ENCODE measurements at places on chromosomes 12 and 14. TPM values are rescaled to one million over a fixed set of nuclear protein-coding genes. Genes with fewer than 3 reads are reported as not detected.

DNA sequence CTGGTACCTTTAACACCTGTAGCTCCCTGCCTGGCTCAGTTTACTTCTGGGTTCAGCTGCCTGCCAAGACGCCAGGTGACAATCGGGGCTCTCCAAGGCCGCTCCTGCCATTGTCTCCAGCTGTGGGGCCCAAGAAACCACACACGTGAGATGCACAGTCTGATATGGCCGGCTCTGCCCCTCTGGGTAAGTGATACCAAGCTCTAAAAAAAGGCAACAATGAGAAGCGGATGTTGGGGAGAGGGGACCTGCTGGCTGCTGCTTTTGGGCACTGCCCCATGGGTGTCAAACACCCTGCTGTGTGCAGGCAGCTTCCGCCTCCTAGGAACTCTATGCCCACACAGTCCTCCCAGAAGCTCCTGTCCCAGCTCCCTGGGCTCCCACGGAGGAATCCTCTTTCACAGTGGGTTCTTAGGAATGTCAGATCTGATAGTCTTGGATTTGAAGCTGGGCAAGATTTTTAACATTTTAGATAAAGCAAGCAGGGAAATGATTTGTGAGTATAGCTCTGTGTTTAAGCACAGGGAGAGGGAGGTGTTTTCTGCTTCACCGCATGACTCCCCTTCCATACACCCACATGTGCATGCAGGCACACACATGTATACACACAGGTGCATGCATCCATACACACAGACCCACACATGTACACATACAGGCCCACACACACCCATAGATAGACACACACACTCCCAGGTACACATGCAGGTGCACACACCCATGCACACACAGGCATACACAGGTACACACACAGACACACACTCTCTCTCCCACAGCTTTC lies 1135.8 kb downstream of the BCL11B start:
- DNase-seq = no peak

NXPH4 gene
- 0.80 TPM for total RNA-seq

REP15 gene
- total RNA-seq = 0.63 TPM

STX2 gene
- 19.4 TPM for total RNA-seq

NFE2 gene
- 6.9 TPM for total RNA-seq

DNA sequence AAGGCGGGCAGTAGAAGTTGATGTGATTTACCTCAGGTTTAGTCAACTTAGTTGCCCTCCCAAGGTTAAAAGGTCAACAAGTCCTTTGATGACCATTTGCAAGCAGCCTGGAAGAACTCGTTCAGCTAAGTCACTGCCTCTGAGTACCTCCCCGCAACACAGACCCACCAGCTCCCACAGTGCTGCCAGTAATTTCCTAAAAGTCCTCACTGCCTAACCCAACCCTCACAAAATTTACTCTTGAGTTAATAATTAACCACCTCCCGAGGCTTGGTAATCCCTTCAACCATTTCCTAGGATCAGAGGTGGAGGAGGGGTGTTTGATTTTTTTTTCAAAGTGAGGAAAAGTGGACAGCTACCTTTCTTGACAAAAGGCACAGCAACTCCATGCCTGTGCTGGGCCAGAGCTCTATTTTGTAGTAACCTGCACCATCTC lies 55.8 kb downstream of the MAP3K9 start:
- peak; percentile 79 for DNase-seq

GRCh38 chr12:111443586-111443985 lies 37.9 kb downstream of the SH2B3 start:
- DNase-seq = no peak

GRCh38 chr12:57110104-57111030 lies 795 bp downstream of the STAT6 start:
- peak; percentile 71 for DNase-seq

MMP14 gene
- 121 TPM for total RNA-seq

ACSM4 gene
- total RNA-seq = not detected

- DNase-seq = no peak
These were observed 3.9 kb downstream of the TAOK3 start for GRCh38 chr12:118368821-118369220.

DNA sequence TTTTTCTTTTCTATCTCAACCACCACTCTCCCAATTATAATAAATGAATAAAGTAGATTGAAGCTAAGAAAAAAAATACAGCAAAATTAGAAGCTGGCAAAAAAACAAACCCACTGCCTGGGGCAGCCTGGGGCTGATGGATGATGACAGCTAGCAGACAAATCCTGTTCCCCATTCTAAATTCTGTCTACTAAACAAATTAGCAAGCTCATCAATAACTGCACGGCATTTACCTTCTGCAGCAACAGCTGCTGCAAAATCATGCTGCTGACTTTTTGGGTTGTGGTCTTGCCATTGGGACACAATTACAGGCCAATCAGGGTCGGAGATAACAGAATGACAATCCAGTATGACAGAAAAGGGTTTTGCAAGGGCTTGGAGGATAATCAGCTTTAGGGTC lies 443.6 kb upstream of the SOX5 start:
- DNase-seq = no peak

DNA sequence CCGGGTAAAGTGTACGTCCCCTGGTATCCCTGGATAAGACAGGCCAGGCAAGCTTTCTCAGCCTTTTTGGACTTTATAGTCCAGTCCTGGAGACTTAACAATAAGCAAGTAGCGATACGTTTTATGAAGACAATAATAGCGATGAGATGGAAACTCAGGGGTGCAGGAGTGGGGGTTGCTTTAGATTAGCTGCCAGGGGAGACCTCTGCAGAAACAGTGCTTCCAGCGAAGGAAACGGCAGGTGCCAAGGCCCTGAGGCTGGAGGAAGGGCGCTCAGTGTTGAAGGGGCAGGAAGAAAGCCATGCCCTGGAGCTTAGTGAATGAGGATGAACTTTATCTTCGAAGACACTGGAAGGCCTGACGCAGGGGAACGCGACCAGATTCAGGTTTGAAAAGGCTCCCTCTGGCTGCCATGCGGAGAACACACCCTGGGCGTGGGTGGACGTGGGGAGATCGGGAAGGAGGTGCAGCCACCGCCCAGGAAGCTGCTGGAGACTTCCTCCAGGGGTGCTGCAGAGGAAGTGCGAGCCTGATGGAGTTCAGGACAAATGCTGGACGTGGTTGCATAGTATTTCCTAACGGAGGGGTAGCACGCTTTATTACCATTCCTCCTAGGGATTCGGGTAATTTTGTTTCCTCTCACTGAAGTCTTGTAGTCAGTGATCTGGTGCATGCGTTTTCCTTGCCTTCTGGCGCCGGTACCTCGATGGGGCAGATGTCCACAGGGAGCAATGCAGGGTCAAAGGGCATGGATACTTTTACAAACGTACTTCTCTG lies 26.1 kb upstream of the UBC start:
- DNase-seq = peak; percentile 86

- no peak for DNase-seq
These were observed 1094.4 kb downstream of the BCL11B start for GRCh38 chr14:98177551-98177950.

DENND5B gene
- 15.7 TPM for total RNA-seq

GRCh38 chr14:101008196-101008595 lies 104.7 kb upstream of the RTL1 start:
- DNase-seq = no peak

DNA sequence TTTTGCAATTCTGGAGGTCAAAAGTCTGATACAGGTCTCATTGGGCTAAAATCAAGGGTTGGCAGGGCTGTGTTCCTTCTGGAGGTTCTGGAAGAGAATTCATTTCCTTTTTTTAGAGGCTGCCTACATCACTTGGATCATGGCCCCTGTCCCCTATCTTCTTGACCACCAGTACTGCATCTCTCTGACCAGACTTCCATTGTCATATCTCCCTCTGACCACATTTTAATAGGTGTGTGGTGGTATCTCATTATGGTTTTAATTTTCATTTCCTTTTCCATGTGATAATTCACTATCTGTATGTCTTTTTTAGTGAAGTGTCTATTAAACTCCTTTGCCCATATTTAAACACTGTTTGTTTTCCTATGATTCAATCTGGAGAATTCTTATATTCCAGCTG lies 215.2 kb upstream of the OTX2 start:
- no peak for DNase-seq

DNA sequence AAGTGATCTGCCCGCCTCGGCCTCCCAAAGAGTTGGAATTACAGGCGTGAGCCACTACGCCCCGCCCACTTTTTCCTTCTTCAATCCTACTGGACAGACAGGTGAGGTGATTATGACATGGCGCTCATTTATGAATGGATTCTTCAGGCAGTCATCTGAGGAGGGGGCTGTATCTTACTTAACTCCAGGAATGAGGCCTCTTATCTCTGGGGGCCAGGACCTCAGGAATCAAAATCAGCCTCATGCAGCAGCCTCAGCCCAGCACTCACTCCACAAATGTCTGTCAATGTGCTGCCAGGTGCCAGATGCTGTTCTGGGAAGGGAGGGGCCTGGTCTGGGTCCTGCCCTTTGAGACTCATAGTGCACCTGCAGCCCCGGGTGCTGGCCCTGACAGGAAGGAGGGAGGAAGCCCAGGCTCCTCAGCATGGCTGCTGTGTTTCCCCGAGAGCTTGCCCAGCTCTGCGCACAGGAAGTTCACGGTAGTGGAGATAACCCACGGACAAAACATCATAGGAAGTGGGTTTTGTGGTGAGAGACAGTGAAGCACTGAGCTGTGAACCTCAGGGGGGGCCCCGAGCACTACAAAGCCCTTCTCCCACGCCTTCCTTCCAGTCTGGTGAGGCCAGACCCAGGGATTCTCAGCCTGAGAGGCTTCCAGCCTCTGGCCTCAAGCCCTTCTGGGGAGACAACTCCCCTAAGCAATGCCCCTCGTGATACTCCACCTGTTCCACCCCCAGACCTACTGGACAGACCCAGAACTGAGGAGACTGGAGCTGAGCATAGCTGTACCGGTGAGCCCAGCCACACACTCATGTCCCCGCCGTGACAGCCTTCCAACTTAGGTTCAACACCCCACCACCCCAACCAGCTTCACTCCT lies 22.3 kb downstream of the GALNT6 start:
- peak; percentile 29 for DNase-seq

- DNase-seq = peak; percentile 19
These were observed 25.7 kb downstream of the RAB21 start for GRCh38 chr12:71780237-71780822.

DNA sequence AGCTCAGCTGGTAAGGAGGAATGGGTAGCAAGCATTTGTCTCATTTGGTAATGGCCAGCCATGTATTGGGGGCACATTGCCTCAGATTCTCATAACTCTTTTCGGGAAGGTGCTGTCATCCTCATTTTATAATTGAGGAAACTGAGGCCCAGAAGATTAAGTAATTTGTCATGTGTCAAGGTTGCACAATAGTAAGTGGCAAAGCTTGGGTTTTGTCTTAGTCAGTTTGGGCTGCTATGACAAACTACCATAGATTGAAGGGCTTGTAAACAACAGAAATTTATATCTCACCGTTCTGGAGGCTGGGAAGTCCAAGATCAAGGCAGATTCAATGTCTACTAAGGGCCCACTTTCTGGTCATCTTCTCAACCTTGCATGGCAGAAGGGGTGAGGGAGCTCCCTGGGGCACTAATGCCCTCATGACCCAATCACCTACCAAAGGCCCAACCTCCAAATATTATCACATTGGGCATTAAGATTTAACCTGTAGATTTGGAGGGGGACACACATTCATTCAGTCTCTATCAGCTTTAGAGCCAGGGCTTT lies 99.6 kb downstream of the SRGAP1 start:
- no peak for DNase-seq

CLMN gene
- total RNA-seq = 33.5 TPM

DNA sequence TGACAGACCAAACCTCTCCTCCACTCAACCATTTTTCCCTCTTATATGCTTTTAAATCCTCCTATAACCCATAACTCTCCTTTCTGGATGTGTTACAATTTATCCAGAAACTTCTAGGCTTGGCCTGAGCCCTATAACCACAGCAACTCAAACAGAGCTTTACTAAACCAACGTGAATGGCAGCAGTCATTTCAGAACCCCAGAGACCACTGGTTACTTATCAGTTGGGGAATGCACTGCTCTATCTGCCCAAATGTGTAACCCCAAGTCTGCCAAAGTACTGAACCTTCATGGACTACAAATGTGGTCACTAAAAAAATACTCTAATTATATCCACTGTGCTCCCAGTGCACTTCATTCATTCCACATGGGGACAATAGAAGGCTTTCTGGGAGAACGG lies 42.0 kb downstream of the NAA25 start:
- DNase-seq = no peak

DNA sequence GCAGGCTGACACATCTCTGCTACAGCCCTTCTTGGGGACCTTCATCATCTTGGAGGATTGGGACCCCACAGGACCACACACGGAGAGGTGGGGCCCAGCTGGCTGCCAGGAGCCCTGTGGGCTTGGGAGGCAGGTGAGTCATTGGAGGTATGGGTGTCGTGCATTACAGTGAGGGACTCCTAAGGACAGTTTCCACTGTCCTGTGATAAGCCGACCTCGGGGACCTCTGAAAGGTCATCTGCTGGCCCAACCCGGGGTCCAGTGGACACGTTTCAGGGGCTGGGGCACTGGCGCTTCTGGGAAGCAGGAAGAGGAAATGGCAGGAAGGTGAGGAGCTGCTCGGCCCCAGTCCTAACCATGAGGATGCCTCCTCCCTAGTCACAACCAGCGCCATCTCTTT lies 238.0 kb downstream of the BCL11B start:
- no peak for DNase-seq

ERP27 gene
- 13.6 TPM for total RNA-seq

DNA sequence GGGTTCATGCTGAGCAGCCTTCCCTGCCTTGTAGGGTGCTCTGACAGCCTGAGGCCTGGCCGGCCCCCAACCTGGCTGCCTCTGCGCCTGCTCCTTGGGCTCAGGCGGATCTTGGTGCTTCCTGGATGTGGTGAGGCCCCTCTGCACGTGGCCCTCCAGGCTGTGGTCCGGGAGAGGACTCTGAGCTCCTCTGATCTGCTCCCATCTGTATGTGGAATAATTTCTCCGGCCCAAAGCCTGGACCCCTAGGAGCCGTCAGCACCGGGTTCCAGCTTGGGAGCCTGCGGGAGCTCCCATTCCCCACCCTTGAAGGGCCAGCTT lies 21.3 kb upstream of the EIF2B2 start:
- DNase-seq = no peak

DNA sequence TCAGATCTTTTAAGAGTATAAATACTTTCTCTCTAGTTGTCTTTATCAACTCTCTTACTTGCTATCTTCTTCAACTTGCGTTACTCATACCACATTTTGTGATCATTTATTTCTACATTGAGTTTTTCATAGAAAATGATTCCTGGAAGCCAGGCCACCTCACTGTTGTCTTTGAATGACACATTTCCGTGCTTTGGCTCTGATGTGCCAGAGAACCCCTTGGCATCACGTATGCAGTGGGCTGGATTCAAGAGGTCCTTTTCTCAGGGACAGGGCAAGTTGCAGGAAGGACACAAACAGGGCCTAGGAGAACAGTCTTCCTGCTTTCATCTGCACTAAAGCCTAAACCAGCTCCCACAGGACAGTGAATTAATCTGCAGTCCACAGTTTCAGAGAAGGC lies 70.3 kb upstream of the PYGL start:
- no peak for DNase-seq

DNA sequence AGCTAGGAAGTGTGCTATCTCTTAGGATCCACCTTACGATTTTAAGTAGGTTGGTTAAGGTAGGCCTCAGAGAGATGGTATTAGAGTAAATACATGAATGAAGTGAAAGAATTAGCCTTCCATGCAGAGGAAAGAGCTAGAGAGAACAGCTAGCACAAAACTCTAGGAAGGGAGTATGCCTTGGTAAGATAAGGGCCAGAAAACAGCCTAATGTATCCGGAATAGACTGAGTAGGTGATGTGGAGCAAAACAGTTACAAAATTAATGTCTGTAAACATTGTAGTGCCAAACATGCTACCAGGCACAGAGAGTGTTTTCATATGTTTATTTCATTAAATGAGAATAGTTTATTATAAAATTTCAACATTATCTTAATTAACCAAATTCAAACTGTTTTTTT lies 315.1 kb downstream of the SOX5 start:
- no peak for DNase-seq

LRTM2 gene
- not detected for total RNA-seq

RPL10L gene
- total RNA-seq = not detected

GRCh38 chr14:58643366-58643765 lies 5.6 kb downstream of the DACT1 start:
- DNase-seq = no peak

Measured in lung (tissue), 17 donors.